ENCODE measurements at places on chromosomes 2 and 18.

GRCh38 chr2:188046437-188046836 is 245.2 kb upstream of the GULP1 start:
- no peak for DNase-seq

DNA sequence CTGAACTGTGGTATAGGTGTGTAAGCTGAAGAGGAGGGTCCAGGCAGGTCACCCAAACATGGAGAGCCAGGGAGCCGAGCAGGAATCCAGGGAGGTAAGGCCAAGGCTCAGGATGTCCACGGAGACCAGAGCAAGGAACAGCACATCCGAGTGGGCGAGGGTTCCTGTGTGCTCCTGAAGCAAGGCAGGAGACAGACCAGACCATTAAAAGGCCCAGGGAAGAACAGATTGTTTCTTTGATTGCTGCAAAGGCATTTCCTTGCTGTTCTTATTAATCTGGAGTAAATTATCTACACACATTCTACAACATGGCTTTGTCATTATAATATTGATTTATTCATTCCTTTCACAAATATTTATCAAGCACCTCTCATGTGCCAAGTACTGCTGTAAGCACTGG is 50.1 kb upstream of the SPTBN1 start:
- DNase-seq, result no peak

DNA sequence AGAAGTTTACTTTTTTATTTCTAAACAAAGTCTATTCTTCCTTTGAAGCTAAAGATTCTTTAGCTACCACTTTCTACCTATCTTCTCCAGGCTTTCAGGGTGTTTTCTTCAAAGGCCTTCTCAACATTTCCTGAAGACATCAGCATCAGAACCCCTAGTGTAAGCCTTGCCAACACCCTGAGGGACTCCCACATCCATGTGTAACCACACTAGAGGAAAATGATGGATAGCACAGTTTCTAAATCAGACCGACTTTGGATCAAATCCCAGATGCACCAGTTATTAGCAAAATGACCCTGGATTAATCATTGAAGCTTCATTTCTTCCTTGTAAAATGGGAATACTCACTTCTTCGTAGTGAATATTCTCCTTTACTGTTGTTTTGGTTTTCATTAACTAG is 4.7 kb upstream of the TTN start:
- DNase-seq, result no peak

GRCh38 chr2:84299211-84299775 is 159.8 kb downstream of the SUCLG1 start:
- no peak for DNase-seq

- DNase-seq, result no peak
Observed at GRCh38 chr2:30781451-30781850, 25.8 kb downstream of the CAPN13 start.

DNA sequence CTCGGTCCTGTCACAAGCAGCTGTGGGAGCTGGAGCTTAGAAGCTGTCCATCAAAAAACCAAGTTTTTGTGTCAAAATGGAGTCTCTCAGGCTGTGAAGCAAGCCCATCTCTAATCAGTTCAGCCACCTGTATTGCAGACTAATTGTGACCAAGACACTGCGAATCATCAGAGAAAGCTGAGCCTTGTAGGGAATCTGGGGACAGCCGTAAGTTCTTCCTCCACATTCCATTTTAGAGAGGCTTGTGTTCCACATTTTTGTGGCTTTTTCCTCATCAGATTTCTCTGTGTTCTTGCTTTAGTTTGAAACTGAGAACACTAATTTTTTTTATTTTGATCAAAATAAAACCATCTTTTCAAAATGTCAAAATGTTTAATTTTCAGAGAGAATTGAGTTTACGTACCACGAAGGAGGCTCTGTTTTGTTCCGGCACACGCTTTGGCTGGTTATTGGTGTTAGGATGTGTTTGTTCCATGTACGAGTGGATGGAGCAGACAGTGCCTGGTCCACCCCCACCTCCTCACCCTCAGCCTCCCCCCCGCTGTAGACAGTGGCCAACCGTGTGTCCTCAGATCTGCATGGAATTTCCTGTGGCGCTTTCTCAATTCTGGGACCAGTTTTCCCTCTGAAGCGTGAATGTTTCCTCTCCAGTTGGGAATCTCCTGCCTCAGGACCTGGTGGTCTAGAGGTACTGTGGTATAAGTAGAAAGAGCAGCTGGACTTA is 140.8 kb downstream of the AGAP1 start:
- no peak for DNase-seq

DNA sequence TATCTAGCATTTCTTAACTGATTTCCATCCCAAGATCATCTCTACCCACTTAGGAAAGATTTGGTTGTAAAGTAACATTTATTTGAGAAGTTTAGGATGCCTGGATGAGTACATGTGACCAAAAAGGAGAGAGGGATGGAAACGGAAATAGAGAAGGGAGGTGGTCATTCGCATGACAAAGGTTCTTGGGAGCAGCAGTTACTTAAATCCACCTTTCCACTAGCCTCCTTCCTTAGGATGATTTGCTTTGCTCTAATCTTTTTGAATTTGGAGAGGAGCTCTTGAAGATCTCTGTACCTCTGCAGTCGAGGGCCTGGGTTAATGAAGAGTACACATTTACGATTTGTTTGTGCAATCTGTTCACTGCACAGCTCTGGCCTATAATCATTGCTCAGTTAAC is 623.5 kb downstream of the EPHA4 start:
- DNase-seq, result no peak

DNA sequence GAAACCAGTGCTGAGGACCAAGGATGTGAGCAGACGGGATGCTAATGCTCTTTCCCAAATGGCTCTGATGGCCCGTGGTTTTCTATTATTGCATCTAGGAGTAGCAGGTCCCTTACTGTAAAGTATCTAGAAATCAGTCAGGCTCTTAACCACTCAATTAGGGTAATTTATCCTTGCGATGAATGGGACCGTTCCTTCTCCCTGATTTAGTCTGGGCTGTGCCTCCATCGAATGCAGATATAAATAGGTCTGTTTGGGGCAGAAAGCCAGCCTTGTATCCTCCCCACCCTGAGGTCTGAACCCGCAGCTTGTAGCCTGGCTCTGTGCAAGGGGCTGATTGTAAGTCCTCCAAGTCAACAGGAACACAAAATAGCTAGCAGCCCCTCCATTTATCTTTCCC is 9.5 kb upstream of the SMARCAL1 start:
- no peak for DNase-seq

DNA sequence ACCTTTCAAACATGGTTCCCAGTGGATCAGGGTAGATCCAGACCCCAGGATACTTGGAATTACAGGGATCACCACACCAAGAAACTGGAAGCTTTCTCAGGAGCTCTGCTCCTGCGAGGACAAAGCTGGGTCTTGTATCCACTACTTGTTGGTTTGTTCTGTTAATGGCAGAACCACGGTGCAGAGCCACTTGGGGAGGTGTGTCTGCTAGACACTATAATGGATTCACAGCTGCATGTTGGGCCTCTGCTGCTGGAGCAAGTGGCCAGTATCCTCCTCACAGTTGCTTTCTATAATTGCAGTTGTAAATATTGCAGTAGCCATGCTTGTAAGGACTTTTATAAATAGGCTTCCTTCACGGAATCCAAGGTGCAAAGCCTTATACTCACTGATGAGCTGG is 12.9 kb downstream of the FOSL2 start:
- no peak for DNase-seq

- DNase-seq, result no peak
Observed at GRCh38 chr2:85684806-85685205, 9.4 kb upstream of the GNLY start.

- no peak for DNase-seq
Observed at GRCh38 chr2:238940806-238941205, 92.9 kb downstream of the TWIST2 start.

- DNase-seq, result no peak
Observed at GRCh38 chr2:70927138-70927537, 8.6 kb upstream of the ATP6V1B1 start.

- no peak for DNase-seq
Observed at GRCh38 chr2:120109186-120110061, 96.5 kb downstream of the EPB41L5 start.

DNA sequence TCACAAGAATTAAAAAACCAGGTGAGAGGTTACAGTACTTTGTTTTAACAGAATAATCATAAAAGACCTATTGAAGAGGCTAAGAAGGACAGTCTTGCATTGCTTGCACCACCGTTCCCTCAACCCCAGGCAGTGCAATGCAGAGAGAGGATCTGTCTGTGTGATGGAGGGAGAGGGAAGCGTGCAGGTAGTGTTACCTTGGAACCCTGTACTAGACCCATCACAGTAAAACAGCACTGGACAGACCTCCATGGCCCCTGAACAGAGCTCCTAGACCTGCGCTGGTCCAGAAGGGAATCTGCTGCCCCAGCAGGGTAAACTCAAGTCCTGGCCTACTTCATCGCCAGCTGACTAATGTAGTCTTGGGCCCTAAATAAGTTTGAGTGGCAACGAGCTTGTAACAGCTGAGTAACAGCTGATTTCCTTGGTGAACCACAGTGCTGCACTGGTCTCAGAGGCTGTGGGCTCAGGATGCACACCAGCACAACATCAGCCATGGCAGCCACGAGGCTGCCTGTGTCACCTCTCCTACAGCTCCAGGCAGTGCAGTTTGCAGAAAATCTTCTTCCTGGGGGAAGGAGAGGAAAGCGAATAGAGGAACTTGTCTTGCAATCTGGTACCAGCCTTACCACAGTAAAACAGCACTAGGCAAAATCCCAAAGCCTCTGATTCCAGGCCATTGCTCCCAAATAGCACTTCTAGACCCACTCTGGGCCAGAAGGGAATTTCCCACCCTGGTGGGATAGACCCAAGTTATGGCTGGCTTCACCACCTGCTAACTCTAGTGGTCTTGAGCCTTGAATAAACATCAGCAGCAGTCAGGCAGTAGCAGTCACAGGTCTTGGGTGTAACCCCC is 417.2 kb downstream of the CDH7 start:
- no peak for DNase-seq

DNA sequence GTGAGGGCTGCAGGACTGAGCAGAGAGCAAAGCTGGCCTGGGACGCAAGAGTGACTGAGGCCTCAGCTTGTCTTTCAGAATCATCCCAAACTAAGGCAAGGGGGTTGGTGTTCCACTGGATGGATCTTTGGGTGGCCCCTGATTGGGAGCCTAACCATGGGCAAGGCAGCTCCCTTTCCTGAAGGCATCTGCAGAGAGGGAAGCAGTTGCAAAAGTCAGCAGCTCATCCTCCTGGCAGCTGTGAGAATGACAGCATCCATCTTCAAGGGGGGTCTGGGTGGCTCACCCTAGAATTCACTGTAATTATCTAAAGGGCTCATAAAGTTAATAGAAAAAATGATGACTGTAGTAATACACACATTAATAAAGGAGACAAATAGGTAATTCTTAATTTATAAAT is 46.5 kb upstream of the RAB31 start:
- no peak for DNase-seq

GRCh38 chr2:31381601-31382000 is 32.9 kb downstream of the XDH start:
- DNase-seq, result no peak

- no peak for DNase-seq
Observed at GRCh38 chr2:118841828-118842461, 5.5 kb downstream of the EN1 start.

DNA sequence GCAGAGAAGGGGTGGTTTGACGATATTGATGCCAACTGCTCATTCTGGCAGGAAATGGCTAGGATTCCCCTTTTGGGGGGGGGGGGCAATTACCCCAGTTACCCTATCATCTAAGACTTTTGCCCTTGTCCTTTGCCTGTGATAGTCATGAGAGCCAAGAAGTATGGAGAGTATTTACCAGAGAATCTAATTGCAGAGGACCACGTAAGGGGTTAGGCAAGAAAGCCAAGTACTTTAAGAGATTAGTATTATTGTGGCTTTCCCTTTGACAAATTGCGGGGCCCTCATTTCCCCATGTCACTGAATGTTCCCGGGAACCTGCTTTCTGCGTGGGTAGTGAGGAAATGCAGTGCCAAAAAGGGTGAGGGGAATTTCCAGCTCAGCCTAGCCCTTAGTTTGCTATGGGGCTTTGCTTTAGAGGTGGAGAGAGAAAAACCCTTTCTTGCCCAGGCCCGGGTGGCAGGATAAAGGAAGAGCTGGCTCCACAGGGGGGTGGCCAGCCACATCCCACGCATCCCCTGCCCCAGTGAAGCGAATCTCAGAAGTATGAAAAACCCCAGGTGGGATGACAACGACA is 1.5 kb downstream of the AQP4 start:
- DNase-seq, result no peak

GRCh38 chr2:233112776-233113452 is 52.8 kb downstream of the INPP5D start:
- no peak for DNase-seq

GRCh38 chr18:33812186-33812585 is 234.2 kb downstream of the ASXL3 start:
- DNase-seq, result no peak

DNA sequence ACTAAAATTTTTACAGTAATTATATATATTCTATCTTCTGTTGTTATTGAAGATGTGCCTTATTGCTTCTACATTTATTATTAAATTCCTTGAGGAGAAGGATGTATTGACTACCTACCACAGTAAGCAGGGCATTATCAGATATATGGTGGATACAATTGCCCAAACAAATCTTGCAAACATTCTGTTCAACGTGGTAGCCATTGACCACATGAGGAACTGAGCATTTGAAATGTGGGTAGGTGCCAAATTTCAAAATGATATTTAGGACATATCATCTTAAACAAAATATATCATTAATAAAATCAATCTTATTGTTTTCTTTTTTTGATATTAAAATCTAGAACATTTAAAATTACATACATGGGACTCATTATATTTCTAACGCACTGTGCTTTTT is 11.1 kb downstream of the SCN3A start:
- DNase-seq, result no peak

DNA sequence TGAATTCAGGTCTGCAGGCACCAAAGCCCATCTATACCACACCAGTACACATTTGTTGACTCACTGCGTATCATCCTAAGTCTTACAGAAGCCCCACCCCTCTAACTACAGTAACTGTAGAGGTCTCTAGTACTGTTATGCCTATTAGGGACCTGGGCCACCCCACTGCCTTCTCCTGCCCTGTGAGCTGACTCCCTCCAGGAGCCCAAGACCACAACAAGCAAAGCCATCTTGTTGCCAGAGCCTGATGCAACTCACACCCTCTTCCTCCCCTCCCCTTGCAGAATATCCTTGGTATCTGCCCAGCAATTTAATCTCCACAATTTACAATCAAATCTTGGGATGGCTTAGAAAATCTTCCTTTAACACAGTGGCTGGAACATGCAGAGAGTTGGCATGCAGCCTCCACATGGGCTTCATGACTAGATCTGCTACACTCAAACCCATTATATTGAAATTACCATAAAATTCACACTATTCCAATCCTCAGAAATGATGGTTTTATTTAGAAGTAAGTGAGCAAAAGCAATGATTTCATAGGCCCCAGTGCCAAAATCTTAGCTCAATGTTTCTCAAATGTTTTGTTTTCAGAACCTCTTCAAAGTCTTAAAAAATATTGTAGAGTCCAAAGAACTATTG is 17.7 kb upstream of the CYP1B1 start:
- no peak for DNase-seq

DNA sequence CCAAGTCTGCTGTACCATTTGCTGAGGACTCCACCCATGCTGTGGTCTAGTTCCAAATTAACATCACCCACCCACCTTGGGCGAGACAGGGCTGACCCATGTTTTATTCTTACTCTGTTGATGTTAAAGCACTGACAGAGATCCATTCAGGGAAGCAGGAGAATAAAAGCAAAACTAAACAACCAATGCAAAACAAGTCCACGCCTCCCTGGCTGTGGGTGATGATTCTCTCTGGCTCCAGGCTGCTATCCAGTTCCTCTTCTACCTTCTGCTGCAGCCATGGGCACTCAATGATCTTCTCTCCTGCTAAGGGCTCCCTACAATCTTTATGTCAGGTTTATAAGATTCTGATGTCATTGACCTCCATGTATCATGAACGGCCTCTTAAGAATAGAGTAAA is 786.6 kb upstream of the ID2 start:
- DNase-seq, result no peak

- DNase-seq, result no peak
Observed at GRCh38 chr2:120702801-120703200, 32.9 kb upstream of the GLI2 start.
